ENCODE measurements at places on chromosomes 6 and 20.

- DNase-seq, result no peak
Measured at GRCh38 chr6:168158980-168159349, 80.0 kb upstream of the FRMD1 start.

DNA sequence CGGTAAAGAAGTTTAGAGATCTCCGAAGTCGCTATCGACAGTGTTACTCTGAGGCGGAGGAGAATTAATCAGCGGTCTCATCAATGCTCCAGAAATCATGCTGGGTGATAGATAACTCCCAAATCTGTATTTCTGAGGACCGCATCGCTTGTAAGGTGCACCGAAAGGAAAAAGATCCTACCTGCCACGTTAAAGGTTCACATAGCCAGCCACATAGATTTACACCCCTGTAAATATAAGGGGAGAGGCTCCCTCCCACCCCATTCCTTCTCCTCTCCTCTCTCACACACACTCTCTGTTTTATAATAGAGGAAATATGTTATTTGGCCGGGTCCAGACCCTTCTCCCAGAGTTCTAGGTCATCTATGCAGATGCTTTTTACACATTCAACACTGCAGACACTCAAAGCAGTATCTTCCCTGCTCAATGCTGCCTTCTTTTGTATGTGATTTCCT, 620 bp upstream of the DEK start:
- DNase-seq, result no peak

DNA sequence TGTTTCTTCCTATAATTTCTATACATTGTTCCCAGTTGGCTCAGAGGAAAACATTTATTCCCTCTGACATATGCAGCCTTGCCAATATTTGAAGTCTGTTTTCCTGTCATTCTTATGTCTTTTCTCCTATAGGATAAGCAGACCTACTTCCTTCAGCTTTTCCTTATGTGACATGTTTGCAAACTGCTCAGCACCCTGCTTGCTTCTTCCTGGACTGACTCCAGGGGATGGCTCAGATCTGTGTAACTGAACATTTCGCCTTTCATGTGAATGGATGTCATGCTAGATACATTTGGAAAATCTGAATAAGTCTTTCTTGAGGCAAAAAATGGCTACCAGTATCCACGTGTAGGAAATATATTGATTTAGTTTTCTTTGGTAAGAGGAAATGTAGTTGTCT, 113.2 kb downstream of the CARMIL1 start:
- no peak for DNase-seq

GRCh38 chr6:18034798-18035202, 47.4 kb upstream of the KIF13A start:
- peak; percentile 33 for DNase-seq

GRCh38 chr20:57546956-57547649, 13.8 kb upstream of the PCK1 start:
- DNase-seq, result no peak

DNA sequence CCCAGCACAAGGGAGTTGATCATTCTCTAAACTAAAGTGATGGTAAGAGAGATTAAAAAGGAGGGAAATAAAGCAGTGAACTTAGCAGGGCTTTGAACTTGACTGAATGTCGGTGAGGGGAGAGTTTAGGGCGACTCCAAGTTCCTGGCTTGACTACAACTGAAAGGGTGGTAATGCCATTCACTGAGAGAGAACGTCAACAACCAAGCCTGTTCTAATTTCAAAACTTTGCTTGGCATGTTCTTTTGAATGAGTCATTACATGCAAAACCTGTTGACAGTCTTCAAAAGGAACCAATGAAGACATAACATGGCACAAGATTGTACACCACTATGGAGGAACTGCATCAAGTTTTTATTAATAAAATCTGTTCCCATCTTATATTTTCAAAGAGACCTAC, 10.3 kb upstream of the MYB start:
- no peak for DNase-seq

DNA sequence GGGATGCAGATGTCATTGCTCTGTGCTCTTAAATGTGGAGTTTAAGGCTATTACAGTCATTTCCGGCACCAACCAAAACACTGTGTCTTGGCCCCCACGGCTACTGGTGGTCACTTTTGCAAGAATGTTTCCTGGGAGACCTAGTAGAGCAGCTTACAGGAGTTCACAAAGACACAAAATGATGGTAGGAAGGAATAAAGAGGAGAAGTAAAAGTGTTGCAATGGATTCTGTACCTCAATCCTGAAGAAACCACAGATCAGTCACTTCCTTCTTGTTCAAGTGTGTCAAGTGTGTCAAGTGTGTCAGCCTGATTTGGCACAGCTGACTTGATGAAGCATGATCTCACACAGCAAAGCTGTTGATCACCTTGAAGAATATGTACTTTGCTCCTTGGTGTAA, 344.0 kb downstream of the PLCB1 start:
- DNase-seq, result no peak

DNA sequence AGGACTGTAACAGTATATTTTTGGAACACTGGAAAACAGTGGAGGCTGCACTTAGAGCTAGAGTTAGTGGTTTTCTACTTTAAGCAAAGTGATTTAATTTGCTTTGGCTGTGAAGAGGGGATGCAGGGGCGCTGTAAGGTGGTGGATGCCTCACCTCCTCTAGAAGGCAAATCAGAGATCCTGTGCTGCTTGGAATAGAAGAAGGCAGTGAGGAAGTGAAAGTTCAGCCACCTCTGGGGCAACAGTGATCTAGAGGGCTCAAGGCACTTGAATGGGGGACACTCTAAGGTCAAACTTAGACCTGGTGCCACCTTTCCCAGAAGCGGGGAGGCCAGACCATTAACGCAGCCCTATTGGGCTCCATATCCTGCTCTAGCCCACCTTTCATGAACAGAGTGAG, 19.0 kb upstream of the SNRPB2 start:
- no peak for DNase-seq

DNA sequence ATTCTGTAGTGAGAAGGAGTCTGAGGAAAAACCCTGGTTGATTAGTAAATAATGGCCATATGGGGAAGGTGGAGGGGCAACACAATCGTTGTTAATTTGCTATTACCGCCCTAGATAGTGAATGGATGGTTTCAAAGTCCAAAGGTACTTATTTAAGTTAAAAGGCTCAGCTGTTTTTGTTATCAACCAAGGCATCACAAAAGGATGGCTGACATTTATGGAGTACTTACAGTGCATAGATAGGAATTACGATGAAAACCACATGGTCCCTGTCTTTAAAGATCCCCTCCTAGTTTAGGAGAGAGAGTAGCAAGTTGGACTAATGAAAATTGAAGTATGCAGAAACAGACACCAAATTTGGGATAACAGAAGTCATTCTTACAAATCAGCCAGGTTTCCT, 319.6 kb downstream of the CDKAL1 start:
- DNase-seq, result no peak

- DNase-seq, result no peak
Measured at GRCh38 chr6:51856508-51856907, 230.9 kb downstream of the PKHD1 start.

DNA sequence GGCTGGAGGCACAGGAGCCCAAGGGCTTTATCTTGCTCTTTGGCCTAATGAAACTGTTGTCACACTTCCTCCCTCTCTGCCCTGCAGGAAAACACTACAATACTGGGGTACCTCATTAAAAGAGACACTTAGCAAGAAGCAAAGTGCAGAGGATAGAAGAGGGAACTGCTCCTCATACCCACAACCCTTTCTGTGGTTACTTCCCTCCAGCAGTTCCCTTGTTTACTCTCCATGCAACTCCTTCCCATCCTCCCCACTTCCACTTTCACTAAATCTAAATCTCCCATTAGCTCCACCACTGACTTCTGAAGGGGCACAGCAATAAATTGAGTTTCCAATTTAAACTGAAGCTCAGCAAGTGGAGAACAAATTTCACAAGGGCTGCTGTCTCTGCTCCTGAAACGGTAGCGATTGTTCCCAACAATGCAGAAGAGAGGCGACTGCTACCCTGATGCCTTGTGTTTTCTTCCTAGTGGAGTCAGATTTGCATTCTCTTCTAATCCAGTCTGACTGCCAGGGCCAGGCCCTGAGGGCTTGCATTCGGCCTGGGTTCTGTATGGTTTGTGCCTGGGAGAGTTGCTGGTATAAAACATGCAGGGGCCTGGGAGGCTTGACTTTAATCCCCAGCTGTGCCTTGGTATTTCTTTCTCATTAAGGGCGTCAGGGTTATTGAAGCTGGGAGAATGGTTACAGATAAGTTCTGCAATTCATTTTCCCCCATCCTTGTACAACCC, 454.7 kb downstream of the TFAP2B start:
- DNase-seq, result no peak

- DNase-seq, result peak; percentile 84
Measured at GRCh38 chr6:11043961-11044711, at the start of gene ELOVL2. TSS of gene ELOVL2 (minus strand) at chr6:11044305. CDS start at chr6:11044230, 75 bp downstream.

GRCh38 chr6:9103876-9104521, 668.7 kb upstream of the SLC35B3 start:
- no peak for DNase-seq

DNA sequence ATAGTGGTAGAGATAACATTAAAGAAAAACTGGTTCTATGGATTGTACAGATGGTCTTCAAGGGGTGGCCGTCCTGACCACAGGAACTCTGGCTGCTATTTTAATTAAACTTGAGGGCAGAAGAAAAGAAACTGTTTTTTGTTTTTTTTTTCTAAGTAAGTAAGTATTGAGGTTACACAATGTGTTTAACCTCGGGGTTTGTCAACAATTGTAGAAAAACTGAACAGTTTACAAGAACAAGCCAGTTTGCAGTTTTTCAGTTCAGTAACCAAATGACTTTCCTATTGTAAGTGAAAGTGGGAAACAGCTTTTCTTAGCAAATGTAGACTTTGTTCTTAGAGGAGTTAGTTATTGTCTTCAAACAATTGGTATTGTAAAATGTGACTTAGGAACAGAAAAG, 77.0 kb downstream of the PLCB1 start:
- no peak for DNase-seq

Data from erythroblast (primary cell).